ENCODE measurements at places on chromosomes 5 and 9.
A peak's percentile ranks its signal among the peaks of the same experiment; 100 is the strongest.

DNA sequence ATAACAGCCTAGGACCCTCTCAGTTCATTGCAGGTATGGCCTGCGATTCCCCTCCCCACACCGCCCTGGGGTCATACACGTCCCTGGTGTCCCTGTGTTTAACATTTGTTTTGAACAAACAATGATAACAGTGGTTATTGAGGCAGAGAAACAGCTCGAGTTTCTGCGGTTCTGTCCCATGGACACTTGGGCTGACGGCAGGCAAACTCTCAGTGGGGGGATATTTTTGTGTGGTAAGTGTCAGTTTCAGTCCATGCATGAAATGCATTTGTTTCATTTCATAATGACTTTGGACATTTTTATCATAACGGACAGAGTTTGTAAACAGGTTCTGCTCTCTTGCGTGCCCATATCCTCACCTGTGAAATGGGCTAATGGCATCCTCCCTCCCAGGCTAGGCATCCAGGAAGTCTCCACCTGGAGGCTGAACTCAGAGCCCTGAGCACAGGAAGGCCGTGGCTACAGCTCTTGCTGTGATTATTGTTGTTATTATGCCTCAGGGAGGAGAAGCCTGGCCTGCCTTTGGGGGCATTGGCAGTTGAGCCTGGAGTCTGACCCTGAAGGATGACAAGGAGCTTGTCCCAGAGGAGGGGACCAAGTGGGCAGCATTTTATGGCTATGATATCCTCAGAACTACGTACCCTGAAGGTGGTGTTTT lies 190.9 kb downstream of the GADD45G start:
- no peak for DNase-seq

- DNase-seq = no peak
These were observed 96.0 kb downstream of the TARS1 start for GRCh38 chr5:33536802-33537201.

DNA sequence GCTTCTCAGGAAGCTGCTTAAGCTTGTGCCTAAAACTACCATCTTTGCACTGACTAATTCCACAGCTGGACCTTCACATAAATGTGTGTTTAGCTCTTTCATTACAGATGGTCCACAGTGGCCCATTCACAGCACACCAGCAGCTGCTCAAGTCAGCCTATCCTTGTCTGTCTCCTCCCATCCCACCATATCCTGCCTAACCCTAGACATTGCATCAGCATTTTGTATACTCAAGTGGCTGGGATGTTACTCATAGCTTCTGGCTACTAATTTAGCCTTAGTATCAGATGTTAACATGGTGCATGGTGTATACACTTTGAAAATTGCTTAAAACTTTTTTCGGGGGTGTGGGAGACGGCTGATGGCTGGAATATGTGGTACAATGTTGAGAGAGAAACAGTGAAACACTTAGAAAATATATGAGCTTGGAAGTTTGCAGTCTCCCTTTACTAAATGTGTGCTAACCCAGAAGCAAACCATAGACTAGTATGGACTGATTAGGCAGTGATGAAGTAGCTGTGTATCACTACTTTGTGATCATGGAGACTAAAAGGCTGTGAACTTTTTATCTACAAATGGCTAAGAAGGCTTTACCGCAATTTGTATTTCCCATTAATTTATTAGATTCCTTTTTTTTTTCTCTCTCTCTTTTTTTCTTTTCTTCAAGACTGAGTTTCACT lies 83.1 kb downstream of the JMY start:
- no peak for DNase-seq

GRCh38 chr5:115842089-115842935 lies 577 bp downstream of the AP3S1 start:
- peak; percentile 73 for DNase-seq

GRCh38 chr5:10832987-10833386 lies 72.0 kb upstream of the DAP start:
- no peak for DNase-seq

DNA sequence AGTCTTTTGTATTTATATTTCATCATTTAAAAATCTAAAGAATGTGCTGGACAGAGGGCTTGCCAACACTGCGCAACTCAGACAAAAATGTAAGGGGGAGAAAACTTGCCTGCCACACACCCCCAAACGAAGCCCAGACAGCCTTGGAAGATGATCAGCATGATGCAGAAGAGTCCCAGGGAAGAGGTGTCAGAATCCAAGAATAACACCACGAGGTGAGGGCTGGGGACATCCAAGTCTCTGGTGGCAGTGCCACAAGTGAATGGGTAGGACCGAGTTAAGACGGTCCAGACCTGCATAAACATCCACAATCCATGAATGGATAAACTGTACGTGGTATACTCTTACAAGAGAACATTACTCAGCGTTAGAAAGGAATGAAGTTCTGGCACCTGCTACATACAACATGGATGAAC lies 10.4 kb downstream of the EPB41L4B start:
- no peak for DNase-seq

- DNase-seq = no peak
These were observed 56.8 kb downstream of the TRIO start for GRCh38 chr5:14199902-14200301.

- DNase-seq = no peak
These were observed 476.8 kb downstream of the LRRC70 start for GRCh38 chr5:63055421-63055820.

DNA sequence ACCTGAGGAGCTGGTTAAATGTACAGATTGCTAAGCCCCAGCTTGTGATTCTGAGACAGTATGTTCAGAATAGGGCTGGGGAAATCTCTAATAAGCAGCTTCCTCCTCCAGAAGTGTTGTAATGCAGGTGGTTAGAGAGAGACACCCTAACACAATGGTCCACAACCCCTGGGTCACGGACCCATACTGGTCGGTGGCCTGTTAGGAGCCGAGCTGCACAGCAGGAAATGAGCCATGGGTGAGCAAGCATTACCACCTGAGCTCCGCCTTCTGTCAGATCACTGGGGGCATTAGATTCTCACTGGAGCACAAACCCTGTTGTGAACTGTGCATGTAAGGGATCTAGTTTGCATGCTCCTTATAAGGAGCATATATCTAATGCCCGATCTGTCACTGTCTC lies 61.8 kb downstream of the SLC36A1 start:
- no peak for DNase-seq

GRCh38 chr5:1793966-1794900 lies 5.4 kb downstream of the MRPL36 start:
- DNase-seq = no peak

DNA sequence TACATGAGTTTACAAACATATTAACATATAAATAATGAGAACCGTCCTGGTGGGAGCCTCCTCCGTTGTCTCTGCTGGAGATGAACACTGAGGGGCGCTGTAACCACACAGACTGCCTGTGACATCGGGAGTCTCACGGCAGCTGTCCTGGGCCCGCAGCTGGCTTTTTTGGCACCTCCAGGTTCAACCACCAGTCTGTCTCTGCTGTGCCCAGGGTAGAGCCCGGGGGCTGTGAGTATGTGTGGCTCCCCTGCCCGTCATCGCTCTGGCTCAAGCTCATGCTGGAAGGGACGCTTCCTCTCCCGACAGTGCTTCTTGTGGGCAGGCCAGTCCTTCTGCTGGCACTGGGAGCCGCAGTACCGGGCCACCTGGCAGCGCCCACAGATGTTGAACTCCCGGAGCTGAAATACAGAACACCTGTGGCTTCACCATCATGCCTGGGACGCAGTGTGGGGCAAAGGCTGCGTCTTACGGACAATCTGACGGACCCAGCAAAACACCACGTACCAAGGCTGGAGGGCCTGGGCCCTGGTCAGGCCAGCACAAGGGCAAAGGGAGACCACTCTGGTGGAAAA lies 3.6 kb upstream of the DPH7 start:
- no peak for DNase-seq

DNA sequence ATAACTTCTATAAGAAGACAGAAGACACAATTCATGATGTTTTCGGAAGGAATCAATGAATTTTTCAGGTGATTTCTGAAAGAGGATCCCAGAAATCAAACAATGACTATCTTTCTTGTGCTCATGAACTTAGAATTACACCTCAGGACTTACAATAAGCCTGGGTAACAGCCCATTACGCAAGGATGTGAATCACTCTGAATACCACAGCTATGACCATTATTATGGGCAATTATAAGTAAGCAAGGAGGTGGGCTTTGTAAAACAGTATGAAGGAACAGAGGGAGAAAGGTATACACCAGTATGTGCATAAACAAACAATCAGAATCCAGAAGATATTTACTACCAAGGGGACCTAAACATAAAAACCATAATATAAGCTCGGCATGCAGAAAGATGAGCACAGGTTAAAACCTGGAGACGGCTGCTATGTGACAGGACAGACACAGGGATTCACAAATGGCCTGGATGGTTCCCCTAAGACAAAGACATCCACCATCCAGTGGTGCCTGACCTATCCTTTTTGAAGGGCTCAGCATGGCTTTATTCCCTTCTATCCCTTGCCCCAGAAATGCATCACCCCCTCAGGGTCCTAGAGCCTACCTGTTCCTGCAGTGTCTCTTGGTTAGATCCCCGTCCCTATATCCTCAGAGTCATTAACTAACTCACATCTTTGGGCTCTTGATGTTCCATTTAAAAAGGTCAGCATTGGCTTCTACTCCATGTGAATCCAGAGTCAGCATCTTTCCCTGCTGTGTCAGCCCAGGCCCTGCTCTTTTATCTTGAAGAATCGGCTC lies 21.8 kb upstream of the PPP2CA start:
- DNase-seq = no peak

- no peak for DNase-seq
These were observed 25.9 kb downstream of the RUSC2 start for GRCh38 chr9:35515766-35516165.

GRCh38 chr9:35771075-35771433 lies 17.0 kb upstream of the MSMP start:
- no peak for DNase-seq

DNA sequence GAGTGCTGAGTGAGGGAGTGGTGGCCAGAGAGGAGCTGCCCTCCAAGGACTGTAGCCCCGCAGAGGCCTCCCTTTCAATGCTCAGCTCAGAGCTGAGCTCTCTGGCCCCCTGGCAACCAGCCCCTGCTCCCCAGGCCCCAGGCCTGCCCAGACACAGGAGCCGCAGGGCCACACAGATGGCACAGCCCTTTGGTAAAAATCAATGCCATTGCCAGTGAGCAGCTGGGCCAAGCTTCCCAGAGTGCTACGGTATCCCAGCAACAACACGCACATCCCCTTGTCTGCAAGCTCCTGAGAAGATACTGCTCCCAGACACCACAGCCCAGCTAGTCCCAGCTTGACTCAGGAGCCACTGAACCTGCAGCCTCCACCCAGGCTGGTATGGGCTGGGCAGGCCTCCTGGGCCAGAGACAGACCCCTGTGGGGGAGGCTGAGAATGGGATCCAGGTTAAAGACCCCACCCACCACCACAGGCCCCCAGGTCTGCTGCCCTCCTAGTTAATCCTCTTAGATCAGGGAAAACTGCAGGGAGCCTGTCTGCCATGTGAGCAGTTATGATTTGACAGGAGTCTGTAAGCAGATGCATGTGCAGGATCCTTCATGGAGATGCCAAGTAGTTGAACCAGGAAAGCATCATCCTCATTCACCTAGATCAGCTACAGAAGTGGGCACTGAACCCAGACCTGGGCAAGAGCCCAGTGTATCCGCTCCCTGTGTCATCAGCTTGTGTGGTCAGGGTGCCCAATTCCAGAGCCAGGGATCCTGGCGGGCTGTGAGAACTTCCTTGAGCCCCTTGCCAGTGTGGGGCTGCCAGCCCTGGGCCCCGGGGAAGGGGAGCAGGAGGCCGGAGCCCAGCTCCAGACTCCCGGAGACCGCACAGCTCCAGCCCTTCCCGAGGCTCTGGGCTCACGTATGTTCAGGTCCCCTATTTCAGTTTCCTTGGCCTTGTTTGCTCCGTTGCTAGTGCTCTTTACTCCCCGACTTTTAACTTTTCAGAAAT lies 26.7 kb upstream of the ADAMTS2 start:
- peak; percentile 13 for DNase-seq

DNA sequence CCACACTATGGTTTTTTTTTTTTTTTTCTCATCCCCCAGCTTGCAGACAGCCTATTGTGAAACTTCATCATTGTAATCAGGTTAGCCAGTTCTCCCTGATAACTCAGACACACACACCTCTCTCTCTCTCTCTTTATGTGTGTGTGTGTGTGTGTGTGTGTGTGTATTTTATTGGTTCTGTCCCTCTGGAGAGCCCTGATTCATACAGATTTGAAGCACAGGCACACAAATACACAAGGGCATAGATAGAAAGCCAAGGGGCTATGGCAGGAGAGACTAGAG lies 20.6 kb upstream of the VCAN start:
- no peak for DNase-seq

DNA sequence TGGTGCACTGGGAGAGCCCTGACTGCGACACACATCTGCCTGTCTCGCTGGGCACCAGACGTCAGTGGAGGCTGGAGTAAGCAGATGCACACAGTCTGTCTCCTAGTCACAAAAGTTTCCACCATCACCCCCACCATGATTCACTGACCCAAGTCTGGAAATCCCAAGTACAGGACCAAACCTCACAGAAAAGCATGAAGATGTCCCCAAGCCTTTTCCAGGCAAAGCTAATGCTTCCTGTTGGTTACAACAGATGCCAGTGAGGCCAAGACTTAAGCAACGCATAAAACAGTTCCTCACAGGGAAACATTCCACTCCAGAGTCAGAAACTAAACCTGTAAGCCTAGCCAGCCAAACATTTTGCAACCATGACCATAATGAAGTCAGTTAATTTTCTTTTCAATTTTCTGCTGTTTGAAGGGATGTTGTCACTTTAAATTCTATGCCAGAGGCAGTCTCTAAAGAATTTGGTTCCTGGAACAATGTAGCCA lies 259.3 kb upstream of the SLC30A5 start:
- no peak for DNase-seq

DNA sequence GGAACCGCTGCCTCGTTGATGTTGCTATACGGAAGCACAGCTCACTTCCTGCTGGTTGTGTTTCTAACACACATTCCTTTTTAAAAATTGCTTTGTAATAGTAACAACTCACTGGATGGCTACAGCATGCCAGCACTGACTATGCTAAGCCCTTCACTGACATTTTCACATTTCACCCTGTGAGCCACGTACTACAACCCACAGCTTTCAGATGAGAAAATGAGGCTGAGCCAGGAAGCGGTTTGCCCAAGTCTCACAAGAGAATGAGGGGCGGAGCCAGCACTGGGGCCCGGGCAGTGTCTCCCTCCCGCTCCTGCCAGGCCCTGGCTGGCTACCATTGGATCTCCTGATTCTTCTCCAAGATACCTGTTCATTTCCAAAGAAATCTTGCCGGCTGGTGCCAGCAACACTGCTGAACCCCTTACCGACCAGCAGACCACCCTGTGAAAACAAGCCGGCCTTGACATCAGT lies 38.3 kb downstream of the FAM78A start:
- peak; percentile 28 for DNase-seq

GRCh38 chr9:111831371-111832108 lies 36.8 kb upstream of the SHOC1 start:
- no peak for DNase-seq

DNA sequence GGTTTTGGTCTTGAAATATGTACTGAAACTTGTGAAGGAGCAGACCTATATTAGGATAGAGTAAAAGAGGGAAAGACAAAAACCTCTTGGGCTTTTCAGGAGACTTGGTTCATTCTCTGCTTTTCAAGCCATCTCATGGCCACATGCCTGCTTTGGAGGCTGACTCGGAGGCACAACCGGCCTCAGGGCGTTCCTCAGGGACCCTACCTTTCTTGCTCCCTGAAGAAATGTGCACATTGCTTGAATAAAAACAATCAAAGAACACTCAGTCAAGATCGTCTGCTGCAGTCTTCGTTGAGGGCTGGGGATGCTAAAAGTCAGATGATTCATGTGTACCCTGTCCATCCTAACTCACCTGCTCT lies 994 bp downstream of the IRGM start:
- no peak for DNase-seq

GRCh38 chr9:34929506-34930102 lies 28.5 kb upstream of the PHF24 start:
- DNase-seq = no peak
